Immature natural killer cell (primary cell): ENCODE measurements at places on chromosomes 2 and 18.

DNA sequence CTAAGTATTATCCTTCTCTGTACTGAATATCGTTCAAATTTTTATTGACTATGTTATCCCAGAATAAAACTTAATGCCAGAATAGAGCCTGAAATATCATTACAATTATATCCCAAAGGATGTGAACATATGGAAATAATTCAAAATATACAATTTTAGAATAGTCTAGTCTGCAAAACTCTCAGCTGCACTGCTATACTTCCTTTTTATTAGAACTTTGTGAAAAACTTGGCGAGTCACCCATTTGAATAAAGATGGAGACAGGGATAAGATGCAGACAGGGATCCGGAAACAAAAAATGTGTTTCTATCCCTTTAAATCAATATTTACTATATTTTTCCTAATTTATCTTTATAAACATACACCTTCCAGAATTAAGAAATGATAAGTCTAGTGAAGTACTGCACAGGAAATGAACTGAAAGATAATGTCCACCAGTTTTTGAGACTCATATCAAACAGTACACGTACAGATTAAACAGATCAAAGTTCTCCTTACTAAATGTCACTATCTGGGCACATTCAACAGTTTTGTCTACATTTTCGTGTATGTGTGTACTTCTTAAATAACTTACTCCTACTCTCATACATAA, 107.8 kb downstream of the MEP1B start:
- DNase-seq: no peak

- DNase-seq: no peak
These were observed 215.6 kb upstream of the TNP1 start for GRCh38 chr2:217075268-217076057.

DNA sequence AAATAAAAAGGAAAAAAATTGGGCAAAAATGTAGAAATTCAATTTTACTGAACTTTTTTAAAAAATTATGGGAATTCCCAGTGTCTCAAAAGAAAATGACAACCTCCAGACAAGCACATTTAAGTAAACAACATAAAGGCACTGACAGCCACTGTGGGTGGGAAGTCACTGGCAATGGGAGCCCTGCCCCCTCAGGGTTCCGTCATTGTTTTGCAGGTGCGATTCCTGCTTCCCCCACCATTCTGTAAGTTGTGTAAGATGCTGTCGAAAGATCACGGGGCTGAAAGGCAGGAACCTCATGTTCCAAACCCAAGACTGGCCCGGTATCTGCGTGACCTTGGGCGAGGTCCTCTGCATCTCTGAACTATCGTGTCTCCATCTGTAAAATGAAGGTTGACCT, 15.8 kb upstream of the ASPRV1 start:
- no peak for DNase-seq

DNA sequence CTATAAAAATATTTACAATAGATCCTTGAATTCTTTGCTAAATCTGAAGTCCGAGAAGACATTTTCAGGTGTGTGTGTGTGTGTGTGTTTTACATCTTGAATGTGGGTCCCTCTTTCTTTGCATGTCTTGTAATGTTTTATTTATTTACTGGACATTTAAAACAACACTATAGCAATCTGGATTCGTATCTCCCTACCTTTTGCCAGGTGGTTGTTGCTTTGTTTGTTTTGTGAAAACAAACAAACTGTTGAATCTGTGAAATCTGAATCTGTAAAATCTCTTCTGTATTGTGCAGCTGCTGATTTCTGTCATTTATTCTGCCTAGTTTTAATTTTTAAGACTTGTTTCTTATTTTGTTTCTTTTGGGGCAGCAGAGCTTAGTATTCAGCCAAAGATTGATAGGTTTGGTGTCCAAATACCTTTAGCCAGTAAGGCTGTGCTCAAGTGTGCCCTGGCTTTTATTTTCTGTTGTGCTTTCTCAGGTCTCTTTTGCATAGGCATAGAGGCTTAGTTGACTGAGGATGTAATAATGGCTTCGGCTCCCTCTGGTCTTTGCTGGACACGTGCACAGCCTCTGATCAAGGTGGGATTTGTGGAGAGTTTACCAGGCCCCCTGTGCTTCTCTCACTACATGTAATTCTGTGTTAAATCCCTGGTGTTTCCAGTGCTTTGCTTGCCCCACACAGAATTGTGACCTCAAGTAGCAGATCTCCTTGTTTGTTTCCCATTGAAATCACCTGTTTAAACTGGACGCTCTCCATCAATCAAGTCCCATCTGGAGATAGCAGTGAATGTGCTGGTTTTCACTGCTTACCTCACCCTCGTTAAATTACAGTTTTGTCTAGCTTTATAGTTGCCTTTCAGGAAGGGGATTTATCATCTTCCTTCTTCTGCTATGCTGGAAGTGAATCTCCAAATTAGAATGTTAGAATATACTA, 71.1 kb downstream of the BIRC6 start:
- no peak for DNase-seq

DNA sequence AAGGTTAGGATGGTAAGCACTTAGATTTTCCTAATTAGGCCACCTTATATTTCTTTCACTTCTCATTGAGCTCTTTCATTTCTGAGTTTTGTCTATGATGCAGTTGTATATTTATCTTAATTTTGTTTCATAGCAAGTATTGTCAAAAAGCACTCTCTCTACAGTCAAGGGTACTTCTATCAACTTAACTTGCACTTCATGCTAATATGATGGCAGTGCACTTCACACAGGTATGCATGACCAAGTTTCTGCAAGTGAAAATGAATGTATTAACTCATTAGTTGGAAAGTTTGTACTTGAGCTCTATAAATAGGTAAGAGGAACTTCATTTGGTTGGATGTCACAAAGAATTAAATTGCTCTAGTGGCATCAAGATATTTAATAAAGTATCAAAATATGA, 51.5 kb upstream of the CDH19 start:
- no peak for DNase-seq

GRCh38 chr2:3585261-3586109, 9.4 kb upstream of the COLEC11 start:
- no peak for DNase-seq

DNA sequence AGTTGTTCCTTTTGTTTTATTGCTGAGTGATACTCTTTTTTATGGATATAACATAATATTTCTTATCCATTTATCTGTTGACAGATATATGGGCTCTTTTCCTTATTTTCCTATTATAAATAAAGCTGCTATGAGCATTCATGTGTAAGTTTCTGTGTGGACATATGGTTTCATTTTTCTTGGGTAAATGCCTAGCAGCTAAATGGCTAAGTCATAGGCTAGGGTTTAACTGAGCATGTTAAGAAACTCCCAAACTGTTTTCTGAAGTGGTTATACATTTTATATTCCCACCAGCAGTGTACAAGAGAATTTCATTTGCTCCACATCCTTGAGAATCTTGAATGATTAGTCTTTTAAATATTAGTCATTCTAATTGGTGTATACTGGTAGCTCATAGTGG, 786.6 kb upstream of the CDH2 start:
- no peak for DNase-seq

GRCh38 chr2:18932853-18933252, 343.5 kb upstream of the NT5C1B start:
- no peak for DNase-seq

DNA sequence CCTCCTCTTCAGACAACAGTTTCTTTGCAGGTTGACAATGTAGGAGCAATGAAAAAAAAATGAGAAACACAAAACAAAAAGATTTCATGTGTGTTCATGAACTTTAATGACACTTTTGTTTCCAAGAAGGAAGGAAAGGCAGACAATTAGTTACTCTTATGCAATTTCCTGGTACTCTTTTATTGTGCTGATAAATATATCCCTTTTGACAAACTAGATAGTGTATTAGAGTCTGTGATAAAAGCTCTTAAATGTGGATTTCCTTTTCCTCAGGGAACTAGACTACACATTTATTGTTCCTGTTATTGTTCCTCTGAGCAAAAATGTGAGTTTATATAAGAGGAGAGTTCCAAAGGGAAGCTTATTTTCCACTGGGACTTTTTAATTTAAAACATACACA, 188.7 kb upstream of the NRXN1 start:
- DNase-seq: no peak

GRCh38 chr2:127024769-127025358, 82.1 kb downstream of the BIN1 start:
- no peak for DNase-seq

DNA sequence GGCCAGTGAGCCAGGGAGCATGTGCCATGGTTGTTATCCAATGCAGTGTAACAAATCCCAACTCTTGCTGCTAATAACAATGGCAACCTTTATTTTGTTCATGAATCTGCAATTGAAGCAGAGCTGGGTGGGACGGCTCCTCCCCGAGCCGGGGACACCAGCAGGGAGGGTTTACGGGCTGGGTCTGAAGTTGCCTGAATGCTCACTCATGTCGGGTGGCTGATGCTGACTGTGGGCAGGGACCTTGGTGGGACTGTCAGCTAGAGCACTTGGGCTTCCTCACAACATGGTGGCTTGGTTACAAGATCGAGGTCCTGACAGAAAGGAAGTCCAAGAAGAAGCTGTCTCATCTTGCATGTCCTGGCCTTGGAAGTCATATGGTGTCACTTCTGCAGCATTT, 264.5 kb downstream of the NDUFA10 start:
- no peak for DNase-seq

GRCh38 chr2:74625658-74626425, 22.3 kb downstream of the M1AP start:
- no peak for DNase-seq

DNA sequence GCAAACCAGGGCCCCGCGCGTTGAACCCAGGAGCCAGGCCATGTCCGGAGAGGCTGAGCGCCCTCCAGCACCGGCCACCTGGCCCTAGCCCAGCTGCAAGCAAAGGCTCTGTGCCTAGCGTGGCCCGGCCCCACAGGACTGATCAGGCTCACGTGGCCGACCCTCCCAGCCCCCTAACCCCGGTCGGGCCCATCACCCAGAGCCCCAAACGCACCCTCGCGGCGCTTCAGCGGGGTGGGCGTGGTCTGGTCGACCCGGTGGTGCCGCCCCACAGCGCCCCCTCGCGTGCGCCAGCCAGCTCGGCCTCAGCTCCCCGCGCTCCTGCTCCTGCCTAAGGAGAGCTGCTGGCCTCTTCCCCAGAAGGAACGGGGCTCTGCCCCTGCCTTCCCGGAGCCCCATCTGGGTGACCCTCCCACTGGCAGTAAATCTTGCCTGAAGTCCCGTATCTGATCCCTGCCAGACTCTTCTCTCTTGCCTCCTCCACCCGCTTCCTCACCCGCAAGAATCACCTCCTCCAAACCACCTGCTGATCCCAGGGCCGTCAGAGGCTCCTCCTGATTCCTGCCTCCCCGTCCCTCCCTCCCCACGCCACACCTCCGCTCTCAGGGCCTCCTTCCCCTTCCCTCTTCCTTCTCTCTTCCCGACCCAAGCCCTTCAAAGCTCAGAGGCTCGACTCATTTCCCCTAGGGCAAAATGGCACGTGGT, 12.3 kb upstream of the TEX51 start:
- DNase-seq: no peak

DNA sequence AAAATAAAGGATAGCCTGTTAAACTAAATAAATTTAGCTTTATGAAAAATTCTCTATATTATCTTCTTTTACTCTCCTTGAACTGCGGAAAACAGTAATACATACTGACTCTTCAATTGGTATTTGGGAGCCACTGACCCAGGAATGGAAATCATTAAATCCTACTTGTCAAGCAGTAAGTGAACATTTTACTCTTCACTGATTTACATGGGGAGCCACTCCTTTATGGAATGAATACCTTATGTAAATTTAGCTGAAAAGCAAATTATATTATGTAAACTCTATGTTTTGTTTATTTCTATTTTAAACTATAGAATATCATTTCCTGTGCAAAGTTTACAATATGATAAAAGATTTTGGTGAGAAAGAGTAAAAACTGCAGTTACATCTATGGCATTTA, 85.2 kb downstream of the STRADB start:
- no peak for DNase-seq

DNA sequence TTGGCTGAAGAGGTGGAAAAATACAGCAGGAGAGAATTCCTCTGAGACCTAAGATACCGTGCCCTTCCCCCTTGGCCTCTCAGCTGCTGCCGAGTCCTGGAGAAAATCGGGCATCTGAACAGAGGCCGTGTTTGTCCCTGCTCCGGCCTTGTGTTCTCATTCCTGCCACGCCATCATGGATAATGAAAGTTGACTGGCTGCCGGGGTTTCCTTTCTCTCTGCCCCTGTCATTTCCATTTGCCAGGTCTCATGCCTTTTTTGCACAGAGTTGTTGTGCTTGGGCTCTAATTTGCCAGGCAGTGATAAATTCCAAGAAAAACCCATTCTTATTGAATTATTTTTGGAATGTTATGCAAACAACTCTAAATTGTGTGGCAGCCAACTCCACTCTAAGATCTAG, 496.9 kb upstream of the TNP1 start:
- no peak for DNase-seq

- DNase-seq: no peak
These were observed 107.8 kb downstream of the ZNF521 start for GRCh38 chr18:25244170-25244569.

- peak; percentile 61 for DNase-seq
These were observed 27.3 kb downstream of the LPIN2 start for GRCh38 chr18:2985628-2986027.

GRCh38 chr2:30510409-30510808, 63.4 kb downstream of the LCLAT1 start:
- no peak for DNase-seq

DNA sequence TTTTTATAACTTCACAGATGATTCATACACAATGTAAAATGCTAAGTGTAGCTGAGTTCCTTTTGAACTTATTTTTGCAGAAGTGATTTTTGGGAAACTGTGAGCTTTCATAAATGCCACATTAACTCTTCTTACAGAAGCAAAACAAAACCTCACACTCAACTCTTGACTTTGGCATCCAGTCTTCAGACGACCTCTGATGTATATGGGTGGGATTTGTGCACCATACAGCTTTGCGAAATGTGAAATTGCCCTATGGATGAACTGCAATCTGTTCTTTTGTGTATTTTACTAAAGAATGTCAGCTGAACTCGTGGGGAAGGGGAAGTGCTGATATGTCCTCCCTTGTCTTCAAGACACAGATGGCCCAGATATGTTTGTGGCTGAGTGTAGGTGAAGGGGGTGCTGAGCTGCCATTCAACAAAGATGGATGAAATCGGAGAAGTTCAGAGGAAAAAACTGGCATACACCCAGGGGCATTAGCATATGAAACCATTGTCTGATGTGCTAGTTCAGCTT, 218.3 kb downstream of the PTGR3 start:
- no peak for DNase-seq

- no peak for DNase-seq
These were observed 43.1 kb upstream of the SELENOI start for GRCh38 chr2:26302846-26303245.

- no peak for DNase-seq
These were observed 67.3 kb downstream of the SPTBN1 start for GRCh38 chr2:54523324-54523959.

DNA sequence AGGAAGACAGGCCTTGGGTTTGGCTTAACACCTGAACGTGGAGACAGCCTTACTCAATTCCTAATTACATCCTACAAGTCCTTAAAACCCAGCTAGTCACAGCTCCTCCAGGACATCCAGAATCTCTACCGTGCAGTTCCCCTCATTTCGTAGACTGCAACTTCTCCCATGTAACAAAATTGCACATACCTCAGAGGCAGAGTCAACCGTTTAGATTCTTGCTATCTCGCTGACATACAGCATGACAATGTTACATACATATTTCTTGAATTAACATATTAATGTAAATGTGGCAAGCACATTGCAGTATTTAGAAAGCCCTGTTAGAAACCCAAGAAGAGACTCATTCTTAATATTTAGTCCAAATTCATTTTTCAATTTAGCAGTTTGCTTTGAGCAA, 358.7 kb downstream of the SETBP1 start:
- no peak for DNase-seq

- DNase-seq: no peak
These were observed 157.2 kb downstream of the FMNL2 start for GRCh38 chr2:152492131-152492530.
